Activated T-cell treated with anti-CD3 and anti-CD28 coated beads, Interleukin-2, amount 50 U/mL, for 1 hour (primary cell): ENCODE measurements at places on chromosomes 2 and 18.

DNA sequence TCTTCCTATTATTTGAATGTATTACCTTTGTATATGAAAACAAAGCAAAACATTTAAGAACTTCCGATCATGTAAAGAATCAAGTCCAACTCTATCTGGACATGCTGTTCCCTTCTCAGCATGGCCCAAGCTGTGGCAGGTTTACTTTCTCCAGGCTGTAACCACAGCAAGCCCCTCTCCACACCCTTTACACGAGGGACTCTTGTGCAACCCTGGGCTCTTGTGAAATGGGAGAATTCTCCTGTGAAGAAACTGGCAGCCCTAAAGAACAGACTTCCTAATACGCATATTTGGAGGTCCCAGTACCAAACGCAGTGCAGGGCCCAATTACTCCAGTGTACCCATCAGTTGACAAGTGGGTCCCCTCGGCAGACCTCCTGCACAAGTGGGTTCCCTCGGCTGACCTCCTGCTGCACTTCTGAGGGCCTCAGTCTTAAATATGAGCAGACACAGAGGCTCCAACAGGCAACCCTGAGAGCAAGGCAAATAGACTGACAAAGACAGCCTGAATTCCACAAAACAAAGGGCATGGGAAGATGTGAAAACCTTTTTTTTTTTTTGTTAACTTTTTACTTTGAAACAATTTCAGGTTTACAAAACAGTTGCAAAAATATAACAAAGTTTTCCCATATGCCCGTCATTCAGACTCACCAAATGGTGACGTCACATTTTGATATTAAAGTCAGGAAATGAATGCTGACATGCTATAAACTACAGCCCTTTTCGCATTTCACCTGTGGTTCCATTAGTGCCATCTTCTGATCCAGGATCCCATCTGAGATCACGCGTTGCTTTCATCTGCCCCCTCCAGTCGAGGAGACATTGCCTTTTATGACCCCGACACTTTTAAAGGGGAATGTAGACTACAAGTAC is 78.2 kb downstream of the FBXO15 start:
- DNase-seq: no peak

- no peak for DNase-seq
These were observed 93.5 kb downstream of the VWA3B start for GRCh38 chr2:98180456-98180855.

DNA sequence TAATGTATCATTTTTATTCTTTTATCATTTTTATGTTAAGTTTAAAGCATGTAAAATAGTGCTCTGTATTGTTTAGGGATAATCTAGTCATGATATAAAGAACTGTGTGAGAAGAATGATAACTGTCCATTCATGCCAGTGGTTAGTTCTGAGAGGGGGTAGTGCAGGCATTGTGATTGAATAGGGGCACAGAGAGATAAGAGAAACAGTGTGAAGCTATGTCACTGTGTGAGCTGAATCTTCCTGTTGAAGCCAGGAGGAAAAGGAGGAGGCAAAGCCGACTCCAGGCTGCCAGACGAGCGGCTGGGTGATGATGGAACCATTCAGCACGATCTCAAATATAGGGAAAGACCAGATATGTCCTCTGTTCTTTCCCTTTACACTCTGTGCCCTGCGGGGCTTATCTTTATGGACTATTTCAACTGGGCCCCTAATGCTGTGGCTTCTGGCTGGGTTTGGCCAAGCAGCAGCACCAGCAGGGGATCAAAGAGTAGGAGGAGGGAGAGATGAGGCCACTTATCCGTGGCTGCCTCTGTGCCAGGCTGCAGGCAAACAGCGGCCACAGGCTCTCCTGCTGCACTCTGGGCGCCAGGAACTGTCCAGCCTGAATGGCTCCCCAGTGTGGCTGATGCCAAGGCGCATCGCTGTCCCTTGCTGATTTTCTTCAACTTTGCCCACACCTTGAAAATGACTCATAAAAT is 128.0 kb downstream of the SPP2 start:
- DNase-seq: no peak

- DNase-seq: no peak
These were observed 455.7 kb upstream of the PIK3C3 start for GRCh38 chr18:41499345-41499744.

DNA sequence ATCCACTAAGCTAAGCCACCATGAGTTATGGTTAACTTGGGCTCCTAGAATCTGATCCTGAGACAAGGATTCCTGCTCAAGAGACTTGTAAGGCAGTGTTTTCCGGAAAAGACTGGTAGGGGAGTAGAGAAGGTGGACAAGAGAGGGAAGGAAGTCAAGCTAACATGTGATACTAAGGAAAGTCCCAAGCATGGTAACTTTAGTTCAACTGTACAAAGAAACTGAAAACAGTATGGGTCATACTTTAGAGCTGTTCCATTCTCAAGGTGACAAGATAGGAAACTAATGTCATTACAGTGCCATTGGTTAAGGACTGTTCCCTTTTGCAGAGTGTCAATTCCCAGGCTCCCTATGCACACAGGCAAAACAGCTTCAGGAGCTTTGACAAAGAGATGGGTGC is 5.8 kb downstream of the MYO5B start:
- DNase-seq: no peak

DNA sequence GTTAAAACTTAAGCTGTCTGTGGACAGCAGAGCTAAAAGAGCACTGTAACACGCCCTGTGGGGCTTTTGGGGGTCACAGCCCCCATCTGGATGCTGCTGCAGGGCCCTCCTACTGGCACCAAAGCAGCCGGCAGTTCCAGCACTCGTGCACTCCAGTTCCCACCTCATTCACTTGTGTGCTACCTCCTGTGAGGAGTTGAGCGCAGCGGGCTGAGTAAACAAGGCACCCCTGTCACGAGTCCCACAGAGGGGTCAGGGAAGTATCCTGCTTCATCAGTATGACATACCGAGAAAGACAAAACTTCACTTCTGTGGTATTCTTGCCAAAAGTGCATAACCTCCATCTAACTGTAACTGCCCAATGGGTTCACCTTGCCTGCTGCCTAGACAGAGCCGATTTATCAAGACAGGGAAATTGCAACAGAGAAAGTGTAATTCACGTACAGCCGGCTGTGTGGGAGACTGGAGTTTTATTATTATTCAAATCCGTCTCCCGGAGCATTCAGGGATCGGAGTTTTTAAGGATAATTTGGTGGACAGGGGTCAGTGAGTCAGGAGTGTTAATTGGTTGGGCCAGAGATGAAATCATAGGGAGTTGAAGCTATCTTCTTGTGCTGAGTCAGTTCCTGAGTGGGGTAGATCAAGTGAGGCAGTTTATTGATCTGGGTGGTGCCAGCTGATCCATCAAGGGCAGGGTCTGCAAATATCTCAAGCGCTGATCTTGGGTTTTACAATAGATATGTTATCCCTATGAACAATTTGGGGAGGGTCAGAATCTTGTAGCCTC is 41.6 kb downstream of the TMEM17 start:
- no peak for DNase-seq

GRCh38 chr2:187532333-187533120 is 21.7 kb downstream of the TFPI start:
- no peak for DNase-seq

GRCh38 chr2:75256485-75256884 is 57.2 kb upstream of the TACR1 start:
- no peak for DNase-seq

- no peak for DNase-seq
These were observed 170.4 kb downstream of the KCNE4 start for GRCh38 chr2:223222397-223222796.

- DNase-seq: no peak
These were observed 68.6 kb downstream of the FHOD3 start for GRCh38 chr18:36365836-36366775.

DNA sequence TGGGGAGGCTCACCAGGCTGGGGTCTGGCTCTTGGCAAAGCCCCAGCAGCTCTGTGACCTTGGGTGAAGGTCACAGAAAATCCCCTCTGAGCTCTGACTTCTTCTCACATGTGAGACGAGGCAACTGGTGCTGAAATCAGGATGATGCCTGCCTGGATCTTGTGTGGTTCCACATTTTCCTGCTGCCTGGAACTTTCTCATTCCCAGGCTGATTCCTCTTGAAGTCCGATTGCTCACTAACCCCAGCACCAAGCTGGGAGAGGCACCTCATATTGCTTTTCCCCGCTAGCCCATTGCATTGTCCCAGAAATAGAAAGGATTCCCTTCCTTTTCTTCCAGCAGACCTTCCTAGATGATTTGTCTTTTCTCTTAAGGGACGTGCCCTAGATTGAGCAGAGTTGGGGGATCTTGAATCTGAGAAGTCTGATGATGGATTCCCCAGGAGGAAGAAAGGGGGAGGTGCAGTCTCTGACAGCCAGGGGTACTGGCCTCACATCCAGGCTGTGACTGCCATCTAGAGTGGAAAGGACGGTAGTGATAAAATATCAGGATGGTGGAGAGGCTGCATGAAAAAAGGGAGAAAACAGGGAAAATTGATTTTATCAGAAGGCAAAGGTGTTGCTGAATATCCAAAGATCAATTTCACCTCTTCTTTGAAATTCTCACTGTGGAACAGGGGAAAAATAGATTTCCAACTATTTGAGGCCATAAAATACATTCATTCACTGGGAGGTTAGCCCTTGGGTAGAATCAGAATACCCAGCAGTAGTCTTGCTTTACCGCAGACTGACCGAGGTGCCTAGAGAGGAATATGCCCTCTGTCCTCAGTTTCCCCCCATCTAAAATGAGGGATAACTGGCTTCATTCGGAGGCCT is 96.3 kb downstream of the FAM210A start:
- DNase-seq: no peak

- DNase-seq: no peak
These were observed 2.7 kb downstream of the HRH4 start for GRCh38 chr18:24462838-24463775.

GRCh38 chr2:121694398-121695170 is 42.1 kb downstream of the NIFK start:
- no peak for DNase-seq

GRCh38 chr2:24276349-24276899 is 83.9 kb downstream of the ITSN2 start:
- DNase-seq: no peak

- no peak for DNase-seq
These were observed 207.6 kb downstream of the SLC8A1 start for GRCh38 chr2:40244251-40244650.
